ENCODE measurements at places on chromosomes 2 and 18.

GRCh38 chr18:35682281-35682867, 100.8 kb downstream of the GALNT1 start:
- DNase-seq, result no peak

DNA sequence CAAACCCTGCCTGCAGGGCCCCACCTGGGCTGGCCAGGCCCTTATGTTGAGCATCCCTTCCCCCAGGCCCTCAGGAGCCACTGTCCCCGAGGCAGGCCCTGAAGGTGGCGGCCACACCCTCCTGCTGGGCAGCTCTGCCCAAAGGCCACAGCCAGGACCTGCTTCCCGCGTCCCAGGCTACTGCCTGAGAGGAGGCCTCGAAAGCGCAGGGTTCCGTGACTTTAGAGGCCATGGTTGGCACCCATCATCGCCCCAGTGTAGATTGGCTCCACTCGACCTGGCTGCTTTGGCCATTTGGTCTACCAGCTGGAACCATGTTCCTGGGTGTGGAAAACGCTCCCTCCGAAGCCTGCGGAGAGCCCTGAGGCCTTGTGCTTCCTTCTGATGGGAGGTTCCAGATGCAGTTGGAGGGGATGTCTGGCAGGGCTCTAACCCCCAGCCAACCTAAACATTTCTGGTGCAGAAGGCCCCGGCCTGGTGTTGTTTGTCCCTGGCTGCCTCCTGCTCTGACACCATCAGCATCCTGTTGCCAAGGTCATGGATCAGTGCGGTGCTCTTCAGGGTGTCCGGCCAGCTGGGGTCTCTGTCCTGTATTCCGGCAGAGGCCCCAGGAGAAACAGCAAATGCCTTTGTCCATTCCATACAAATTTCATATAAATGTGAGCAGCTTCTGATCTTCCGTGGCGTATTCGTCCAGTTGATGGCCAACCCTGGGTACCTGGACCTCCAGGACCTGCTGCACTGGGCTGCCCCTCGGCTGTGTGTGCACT, 14.7 kb downstream of the CAPN10 start:
- DNase-seq, result no peak

DNA sequence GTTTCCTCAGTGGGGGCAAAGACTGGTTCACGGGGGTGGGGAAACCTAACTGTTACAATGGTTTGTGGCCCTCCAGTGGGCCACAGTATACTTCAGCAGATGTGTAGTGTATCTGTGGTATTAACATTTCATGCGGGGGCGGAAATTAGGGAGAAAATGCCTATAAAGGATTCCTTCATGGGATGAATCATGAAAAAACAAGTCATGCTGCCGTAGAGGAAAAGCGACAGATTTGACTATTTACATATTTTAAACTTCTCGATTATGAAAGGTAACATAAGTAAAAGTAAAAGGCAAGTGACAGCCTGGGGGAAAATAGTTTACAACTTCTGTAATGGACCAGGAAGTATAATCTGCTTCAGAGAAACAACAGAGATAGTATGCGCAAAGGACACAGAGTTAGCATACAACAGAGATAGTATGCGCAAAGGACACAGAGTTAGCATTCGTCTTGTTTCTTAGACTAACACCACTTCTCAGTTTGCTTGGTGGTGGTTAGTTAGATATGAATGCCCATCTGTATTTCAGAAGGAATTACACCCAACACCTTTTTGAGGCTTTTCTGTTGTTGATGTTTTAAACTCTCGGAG, 41.1 kb downstream of the MRPS9 start:
- DNase-seq, result no peak

DNA sequence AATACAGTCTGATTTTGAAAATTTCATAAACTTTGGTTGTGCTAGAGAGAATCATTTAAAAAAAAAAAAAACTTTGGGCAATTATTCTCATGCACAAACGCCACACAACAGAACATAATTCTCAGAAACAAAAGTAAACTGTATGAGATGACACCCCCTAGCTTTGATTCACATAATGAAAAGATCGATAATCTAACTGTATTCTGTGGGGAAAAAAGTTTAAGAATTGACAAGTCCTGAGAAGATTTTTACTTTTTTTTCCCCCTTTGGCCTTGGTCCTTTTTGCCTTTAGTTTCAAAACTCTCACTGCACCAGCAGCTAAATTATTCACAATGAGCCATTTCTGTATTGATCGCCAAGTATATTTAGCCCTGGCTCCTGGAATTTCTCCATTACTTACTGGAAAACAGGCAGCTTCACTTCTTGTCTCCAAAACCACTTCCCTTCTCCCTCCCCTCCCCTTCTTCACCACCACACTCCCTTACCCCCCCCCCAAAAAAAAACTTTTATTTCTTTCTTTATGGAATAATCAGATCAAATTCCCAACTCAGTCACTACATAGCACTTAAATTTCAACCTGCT, 2.0 kb downstream of the IKZF2 start:
- no peak for DNase-seq

DNA sequence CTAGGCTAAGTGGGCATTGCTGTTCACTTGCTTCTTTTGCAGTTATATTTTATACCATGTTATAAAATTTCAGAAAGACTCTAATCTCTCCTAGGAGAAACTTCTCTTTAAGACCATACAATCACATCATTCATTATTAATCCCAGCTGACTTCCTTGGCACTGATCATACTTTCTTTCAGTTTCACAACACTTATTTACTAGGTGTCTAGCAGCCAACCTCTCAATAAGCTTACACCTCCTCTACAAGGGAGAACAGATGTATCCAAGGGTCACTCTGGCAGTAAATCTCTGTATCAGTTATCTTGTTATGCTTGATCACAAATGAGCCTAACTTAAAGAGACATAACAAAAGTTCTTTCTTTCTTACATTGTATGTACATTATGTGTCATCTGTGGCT, 69.8 kb upstream of the EPB41L5 start:
- DNase-seq, result no peak

DNA sequence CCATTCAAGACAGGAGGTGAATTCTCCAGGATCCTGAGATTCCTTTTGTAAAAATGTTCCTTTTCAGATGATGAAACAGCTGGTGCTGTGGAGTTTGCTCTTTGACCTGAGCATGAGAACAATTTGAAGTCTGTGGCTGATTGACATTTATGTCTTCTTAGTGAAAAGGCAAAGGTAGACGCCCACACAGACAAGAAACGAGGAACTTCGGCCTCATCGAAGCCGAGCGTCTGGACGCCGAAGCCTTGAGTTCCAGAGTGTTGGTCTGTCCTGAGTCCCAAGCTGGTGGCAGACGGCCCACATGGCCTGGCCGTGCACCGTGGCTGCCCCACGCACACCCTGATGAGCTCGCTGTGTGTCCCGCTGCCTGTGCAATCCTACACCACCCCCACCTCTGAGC, 20.7 kb upstream of the SNTG2 start:
- no peak for DNase-seq

GRCh38 chr2:28387082-28387960, 5.3 kb upstream of the FOSL2 start:
- no peak for DNase-seq

DNA sequence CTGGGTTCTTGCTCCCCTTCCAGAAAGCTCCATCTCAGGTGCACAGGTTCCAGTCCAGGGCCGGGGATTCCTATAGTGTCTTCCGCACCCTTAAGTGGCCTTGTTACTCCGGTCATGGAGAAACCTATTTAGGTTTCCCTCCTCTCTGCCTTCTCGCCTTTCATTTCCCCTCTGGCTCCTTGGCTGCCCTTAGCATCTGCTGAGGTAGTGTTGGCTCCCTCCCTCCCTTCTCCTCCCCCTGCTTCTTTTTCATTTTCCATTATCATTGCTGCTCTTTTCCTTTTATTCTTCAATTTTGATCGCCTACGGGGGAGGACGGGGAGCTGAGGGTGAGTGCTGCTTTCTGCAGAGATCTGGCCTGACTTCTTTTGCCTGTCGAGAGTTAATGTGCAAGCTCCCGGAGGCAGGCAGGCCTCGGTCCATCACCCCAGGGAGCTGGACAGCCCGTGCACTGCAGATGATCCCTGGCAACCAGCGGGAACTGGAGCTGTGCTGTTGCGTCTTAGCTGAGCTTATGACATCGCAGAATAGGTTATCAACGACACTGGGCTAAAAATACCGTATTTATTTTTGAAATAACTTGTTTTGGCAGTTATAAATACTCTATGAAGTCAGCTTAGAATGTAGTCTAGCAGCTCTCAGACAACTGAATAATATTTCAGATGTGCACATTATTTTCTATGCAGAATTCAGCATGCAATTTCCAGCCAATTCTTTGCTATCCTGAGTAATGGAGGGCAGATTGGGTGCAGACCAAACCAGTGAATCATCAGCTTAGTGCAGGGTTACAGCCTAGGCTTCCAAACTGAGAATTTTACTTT, 141.9 kb downstream of the SLC4A3 start:
- DNase-seq, result peak; percentile 74

- DNase-seq, result no peak
These were observed 514.2 kb downstream of the PTPRM start for GRCh38 chr18:8081267-8081666.

DNA sequence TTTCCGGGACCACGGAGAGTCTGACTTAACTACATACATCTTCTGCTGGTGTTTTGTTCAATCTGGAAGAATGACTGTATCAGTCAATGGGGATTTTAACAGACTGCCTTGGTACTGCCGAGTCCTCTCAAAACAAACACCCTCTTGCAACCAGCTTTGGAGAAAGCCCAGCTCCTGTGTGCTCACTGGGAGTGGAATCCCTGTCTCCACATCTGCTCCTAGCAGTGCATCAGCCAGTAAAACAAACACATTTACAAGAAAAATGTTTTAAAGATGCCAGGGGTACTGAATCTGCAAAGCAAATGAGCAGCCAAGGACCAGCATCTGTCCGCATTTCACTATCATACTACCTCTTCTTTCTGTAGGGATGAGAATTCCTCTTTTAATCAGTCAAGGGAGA, 23.1 kb downstream of the ICOS start:
- no peak for DNase-seq

GRCh38 chr2:47064106-47064505, 91.0 kb downstream of the STPG4 start:
- DNase-seq, result no peak

GRCh38 chr2:239866350-239866749, 158.8 kb downstream of the NDUFA10 start:
- no peak for DNase-seq

- no peak for DNase-seq
These were observed 170.0 kb upstream of the STK17B start for GRCh38 chr2:196341277-196341841.

- DNase-seq, result no peak
These were observed 252.6 kb downstream of the RND3 start for GRCh38 chr2:150234787-150235446.

DNA sequence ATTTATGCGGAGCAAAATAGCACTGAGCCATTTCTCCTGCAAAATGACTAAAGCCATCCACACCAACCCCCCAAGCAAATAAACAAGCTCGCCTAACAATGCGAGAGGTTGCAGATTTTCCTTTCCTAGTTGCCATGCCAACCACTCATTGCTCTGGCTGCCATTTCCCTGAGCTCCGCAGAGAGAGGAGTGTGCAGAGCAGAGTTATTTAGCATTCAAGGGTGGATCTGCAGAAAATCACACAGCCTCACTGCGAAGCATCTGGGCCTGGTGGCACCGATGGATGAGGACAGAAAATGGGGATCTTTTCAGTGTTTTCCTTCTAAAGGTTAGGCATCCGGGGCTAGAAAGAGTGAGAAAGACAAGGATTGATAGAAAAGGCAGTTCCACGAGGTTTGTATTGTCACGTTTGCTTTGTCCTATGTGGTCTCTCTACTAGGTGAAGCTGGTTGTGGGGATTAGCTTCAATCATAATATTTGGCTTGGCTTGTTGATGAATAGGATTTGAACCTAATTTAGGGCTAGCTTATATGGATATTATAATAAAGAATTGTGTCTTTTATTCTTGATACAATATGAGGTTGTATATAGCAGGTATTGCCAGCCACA, 110.2 kb upstream of the UNC80 start:
- no peak for DNase-seq

GRCh38 chr18:30970196-30970816, 72.2 kb downstream of the DSC3 start:
- DNase-seq, result no peak

DNA sequence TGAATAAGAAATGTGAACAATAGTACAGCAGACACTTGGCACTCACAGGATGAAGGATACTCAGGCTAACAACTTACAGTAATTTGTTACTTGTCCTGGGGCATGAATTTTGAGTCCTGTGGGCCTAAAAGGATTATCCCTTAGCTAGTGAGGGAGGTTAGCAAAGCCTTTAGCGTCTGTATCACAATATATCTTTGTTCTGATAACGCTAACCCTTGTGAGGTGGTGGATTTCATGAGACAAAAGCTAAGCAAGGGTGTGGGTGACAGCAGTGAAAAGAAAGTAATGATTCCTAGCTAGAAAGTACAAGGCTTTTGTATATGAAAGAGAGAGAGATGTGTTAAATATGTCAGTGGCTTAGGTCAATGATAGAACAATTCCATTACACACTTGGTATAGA, 46.8 kb upstream of the TTC21B start:
- DNase-seq, result no peak

DNA sequence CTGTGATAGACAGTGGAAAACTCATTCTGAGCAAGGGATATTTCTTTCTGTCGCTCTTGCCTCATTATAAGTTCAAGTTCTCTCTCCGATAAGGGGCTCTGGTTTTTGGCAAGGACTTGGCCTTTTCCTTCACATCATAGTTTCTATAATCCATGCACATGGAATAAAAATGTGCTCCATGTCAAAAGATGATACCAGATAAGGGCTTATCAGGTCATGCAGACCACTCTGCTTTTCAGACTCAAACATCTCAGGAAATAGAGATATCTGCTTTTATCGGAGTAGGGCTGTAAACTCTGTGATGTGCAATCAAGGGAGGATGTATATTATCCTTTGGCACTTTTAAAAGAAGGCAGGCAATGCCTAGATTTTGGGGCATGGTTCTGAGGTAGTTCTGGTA, 45.0 kb upstream of the DARS1 start:
- no peak for DNase-seq

DNA sequence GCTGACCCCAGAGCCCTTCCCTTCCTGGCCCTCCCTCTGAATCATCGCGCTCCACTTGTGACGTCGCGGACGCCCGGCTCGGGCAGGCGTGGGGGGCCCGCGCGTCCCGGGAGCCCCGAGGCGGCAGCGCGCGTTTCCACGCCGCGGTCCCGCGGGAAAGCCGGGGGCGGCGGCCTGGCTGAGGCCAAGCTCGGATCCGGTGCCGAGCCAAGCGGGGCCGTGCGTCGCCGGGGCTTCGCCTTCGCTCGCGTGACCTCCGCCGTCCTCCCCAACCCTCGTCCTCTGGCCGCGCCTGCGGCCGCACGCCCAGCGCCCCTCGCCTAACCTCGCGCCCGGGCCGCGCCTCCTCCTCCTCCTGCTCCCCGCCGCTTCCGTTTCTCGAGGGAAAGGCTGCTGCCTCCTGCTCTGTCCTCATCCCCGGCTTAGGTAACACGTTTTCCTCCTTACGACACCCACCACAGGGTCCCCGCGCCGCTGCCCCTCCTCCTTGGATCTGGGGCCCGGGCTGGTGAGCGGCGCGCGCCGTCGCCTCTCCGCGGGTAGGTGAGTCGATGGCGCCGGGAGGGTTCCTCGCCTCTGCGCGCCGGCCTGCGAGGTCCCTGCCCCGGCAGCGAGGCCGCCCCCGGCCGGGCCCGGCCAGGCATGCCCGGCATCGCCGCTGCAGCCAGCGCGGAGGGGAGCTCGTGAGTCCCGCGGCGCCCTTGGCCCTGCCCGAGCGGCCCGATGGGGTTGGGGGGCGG, at the start of gene INPP1:
INPP1 (plus strand) TSS at position 54 of the 740 bp plus-strand sequence. CDS start 16,514 bp downstream, outside the sequence.
- peak; percentile 84 for DNase-seq

GRCh38 chr18:50277942-50278341, 3.4 kb downstream of the MBD1 start:
- DNase-seq, result no peak
